ENCODE measurements at places on chromosomes 2 and 18. TPM values are rescaled to one million over a fixed set of nuclear protein-coding genes. Genes with fewer than 3 reads are reported as not detected.

Gene SAP130
- total RNA-seq = 4.1 TPM

Gene REG3G
- total RNA-seq = 0.19 TPM

Gene FOXI3
- total RNA-seq = 0.66 TPM

Gene IKZF2
- total RNA-seq = 0.32 TPM

DNA sequence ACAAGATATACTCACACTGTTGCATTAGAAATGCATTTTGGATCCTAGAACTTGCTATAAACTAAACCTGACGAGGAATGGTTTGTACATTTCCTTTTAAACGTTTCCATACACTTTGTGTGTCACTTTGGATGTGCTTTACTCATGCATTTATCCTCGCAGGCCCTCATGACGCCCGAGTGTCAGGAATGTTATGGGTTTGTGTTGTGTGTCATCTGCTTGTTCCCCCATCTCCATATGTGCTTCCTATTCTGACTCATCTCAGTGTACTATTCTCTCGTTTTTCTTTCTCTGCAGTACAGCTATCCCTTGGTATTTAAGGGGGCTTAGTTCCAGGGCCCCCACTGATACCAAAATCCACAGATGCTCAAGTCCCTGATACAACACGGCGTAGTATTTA is 121.5 kb upstream of the RASGRP3 start:
- DNase-seq = no peak

DNA sequence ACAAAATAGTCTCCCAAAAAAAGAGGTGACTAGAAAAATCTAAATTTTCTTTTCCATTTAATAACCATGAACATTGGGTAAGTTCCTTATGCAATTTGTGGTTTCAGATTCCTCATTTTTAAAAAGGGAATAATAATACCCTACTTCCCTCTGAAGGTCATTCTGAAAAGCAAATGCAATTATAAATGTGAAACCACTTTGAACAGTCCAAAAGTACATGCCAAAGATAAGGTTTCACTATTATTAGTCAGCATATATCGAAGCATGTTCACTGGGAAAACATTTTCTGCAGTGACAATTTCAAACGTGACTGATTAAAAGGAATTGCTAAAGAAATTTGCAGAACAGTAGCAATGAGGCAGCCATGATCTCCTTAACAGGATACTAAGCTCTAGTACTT is 100.1 kb upstream of the RNF152 start:
- DNase-seq = no peak

DNA sequence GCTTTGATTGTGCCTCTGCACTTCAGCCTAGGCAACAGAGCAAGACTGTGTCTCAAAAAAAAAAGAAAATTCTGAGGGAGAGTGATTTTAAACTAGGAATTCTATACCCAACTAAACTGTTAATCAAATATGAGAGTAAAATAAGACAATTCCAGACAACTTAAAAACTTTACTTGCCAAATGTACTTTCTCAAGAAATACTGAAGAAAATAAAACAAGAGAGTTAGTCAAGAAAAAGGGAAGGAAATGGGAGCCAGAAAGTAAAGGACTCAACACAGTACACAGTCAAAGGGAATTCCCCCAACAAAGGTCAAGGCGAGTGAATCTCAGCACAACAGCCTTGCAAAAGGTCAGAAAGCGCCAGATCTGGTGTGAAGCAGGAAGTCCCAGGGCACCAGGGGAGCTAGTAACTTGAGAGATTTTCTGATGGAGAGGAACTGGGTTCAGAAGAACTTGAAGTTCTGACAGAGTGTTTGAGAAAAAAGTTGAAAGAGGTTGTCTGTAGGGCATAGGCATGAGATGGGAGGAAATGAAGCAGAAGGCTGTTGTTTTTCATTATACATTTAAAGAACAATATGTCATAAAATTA is 22.6 kb upstream of the TBC1D8 start:
- DNase-seq = peak; percentile 56

GRCh38 chr2:157497638-157498314 is 53.9 kb upstream of the CYTIP start:
- DNase-seq = peak; percentile 67

DNA sequence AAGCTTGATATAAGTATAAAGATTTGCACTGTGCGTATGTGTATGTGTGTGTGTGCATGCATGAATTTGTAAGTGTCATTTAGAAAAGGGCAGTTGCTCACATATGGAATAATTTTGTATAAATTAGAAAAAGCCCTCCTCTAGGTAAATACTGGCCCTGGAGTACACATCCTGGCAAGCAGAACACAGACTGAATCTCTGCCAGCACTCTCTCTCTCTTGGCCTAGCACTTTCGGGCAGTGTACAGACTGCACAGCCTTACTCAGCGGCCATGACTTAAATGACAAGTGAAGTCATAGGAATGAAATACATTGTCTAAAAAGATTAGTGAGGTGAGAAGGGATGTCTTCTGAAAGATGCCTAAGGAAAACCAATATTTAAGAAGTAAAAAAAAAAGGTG is 214.1 kb downstream of the RDH14 start:
- DNase-seq = no peak

DNA sequence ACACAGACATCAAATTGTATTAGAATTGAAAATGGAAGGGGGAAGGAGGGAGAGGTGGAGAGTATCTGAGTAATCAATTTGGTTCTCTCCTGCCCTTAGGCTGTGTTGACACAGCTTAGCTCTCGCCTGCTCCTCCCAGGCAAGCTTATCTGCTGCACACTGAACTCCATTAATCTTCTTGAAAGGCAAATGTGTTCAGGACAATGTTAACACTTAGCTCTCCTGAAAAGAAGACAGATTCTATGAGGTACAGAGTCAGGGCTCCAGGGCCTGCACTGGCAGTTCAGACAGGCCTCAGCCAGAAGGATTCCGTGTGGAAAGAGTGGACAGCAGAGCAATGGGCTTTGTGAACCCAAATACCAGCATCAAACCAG is 430.0 kb upstream of the TNP1 start:
- no peak for DNase-seq

GRCh38 chr2:144479659-144480058 is 40.3 kb downstream of the ZEB2 start:
- no peak for DNase-seq

DNA sequence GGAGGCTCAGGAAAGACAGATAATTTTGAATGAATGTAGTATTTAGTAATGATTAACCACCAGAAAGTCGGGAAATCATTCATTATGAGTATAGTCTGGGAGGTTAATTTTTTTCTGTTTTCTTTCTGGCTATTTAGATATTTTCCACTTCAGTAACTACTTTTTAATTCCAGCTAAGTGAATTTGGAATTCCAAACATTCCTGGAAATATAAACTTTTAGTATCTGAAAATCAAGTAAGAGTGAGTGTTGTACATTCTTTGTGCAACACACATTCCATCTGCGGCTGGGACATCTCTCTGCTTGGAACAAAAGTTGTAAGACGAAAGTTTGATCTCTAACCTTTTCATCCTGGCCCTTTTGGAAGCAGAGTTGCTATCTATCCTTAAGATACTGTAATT is 275.7 kb upstream of the SPRED2 start:
- no peak for DNase-seq

- DNase-seq = no peak
These were observed 235.3 kb upstream of the ERBB4 start for GRCh38 chr2:212773808-212774339.

GRCh38 chr2:28063492-28063962 is 173.0 kb downstream of the BABAM2 start:
- DNase-seq = no peak

DNA sequence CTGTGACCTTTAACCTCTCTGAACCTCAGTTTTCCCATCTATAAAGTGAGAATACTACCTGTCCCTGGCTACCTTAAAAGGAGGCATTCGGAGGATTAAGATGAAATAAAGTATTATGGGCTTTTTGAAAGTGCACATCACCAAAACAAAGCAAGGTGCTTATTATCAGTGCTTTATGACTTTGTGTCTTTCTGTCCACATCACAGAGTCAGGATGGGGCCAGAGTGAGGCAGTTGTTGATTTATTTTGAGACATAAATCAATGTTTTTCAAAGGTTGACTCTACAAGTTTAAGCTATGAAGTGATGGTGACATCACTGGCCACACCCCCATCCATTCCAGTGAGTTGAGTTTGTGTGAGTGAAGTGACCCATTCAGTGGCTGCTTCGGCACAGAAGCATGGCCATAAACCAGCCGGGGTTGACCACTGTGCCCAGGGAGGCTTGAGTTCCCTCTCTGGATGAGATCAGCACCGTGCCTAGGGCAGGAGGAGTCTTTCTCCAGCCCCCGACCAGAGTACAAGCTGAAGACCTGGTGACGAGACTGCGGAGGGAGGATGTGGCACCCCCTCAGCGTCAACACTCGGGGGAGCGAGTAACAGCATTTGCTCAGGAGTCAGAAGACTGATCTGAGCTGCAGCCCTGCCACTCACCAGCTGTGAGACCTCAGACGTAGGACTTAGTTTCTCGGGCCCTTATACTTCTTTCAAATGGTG is 89.0 kb upstream of the PPP1CB start:
- no peak for DNase-seq

DNA sequence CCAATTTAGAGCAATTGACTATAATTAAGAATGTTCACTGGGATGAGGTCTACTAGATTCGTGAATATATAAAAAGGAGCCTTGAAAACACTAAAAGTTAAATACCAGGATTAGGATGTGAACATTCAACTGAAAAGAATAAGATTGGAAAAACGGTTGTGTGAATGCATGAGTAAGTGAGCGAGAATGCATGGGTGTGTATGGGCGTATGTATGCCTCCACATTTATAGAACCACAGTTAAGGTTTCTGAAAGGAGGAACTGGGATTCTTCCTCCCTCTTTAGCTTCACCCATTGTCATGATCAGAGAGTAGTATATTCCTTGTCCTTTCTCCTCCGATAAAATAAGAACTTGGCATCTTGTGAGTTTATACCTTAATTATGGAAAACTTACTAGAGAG is 151.1 kb upstream of the UBE2E3 start:
- DNase-seq = no peak

DNA sequence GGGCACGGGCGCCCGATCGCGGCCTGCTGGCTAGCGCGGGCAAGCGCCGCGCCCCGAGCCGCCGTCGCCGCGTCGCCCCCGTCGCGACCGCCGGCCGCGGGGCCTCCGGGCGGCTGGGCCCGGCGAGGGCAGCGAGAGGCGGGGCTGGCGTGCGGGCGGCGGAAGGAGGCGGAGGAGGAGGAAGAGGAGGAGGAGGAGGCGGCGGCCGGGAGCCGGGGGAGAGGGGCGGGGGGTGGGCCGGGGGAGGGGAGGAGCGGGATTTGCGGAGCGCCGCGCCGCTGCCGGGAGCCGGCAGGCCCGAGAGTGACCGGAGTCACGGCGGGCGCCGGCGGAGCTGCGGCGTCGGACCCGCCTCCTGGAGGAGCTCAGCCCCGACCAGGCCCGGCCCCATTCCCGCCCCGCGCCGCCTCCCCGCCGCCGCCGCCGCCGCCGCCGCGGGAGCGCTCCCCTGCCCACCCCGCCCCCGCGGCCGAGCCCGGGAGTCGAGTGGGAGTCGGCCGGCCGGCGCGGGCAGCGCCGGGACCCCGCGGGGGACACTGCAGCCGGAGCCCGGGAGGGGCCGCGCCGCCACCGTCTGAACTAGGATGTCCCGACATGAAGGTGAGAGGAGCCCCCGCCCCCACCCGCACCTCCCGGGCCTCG is at the start of gene KCMF1:
KCMF1 (plus strand) TSS at position 294 of the 642 bp plus-strand sequence; CDS start at position 585, 291 bp downstream.
- peak; percentile 78 for DNase-seq

GRCh38 chr2:126846241-126846640 is 52.4 kb upstream of the TEX51 start:
- DNase-seq = no peak

DNA sequence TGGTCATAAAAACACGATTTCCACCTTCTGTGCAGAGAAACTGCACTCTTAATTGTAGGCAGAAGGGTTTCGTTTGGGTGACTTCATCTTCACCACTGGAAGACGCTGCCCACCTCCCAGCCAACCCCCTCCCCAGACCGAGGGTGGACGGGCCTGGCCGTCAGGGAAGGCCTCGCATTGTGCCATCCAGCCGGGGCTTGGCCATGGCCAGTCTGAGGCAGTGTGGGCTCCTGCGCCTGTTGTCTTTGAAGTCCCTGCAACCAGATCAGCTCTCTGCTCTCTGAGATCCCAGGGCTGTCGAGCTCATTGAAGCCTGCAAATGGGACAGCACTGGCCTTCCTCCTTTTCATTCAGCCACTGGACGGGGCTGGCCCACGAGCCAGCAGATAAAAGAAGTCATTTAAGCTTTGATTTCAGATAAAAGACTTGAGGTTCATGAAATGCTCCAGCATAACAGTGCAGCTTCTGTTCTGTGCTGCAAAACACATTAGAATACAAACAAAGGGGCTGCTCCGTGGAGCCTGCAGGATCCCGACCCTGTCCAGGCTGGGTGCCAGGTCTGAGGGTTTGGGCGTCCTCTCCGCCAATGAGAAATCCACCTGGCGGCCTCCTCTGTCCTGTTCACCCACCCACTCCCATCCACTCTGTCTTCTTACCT is 253.5 kb downstream of the LDLRAD4 start:
- DNase-seq = peak; percentile 68

DNA sequence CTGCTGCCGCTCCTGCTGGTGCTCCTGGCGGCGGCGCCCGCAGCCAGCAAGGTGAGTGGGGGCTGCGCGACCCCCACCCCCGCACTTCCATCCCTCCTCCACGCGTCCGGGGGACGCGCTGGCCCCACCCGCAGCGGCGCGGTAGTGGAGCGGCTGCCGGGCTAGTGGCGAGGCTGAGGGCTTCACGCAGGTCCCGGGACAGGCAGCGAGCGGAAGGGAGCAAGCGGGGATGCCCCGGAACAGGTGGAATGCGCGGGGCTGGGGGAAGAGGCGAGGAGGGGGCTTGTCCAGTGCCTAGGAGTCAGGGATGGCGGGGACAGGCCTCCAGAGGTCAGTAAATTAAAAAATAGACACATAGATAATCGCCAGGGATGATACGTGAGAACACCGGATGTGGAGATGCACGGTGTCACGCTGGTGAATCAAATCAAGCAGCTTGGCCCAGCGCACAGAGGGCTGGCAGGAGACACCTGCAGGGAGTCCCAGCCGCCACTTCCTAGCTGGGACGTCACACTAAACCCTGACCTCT is 403 bp downstream of the COL4A3 start:
- DNase-seq = no peak

GRCh38 chr2:144126302-144126701 is 393.6 kb downstream of the ZEB2 start:
- DNase-seq = no peak

DNA sequence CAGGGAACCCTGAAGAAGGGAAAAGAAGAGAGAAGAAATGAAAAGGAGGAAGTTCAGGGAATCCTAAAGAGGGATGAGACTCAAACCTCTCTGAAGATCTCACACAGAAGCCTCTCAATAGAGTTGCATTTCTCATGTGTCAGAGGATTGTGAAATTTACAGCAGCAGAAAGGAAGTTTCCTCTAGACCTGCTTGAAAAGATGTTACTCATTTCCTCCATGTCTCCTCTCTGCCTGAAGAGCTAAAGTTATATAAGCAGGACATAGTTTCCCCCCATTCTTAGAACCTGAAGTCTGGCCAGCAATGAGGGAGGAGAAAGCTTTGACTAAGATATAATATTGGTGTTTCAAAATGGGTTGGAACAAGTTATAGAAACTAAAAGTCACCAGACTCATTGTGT is 1155.6 kb downstream of the LRP1B start:
- no peak for DNase-seq

- no peak for DNase-seq
These were observed 585.1 kb downstream of the SLC4A3 start for GRCh38 chr2:220212296-220213080.

GRCh38 chr18:6279308-6279707 is 135.4 kb downstream of the L3MBTL4 start:
- peak; percentile 41 for DNase-seq

- DNase-seq = no peak
These were observed 258.3 kb downstream of the ALPK2 start for GRCh38 chr18:58370612-58371011.

Measured in SK-MEL-5 (cell line).